Breast epithelium (tissue), 4 donors: ENCODE measurements at places on chromosomes 7 and 10.

- no peak for DNase-seq
Measured at GRCh38 chr7:18330548-18330947, 165.0 kb upstream of the HDAC9 start.

DNA sequence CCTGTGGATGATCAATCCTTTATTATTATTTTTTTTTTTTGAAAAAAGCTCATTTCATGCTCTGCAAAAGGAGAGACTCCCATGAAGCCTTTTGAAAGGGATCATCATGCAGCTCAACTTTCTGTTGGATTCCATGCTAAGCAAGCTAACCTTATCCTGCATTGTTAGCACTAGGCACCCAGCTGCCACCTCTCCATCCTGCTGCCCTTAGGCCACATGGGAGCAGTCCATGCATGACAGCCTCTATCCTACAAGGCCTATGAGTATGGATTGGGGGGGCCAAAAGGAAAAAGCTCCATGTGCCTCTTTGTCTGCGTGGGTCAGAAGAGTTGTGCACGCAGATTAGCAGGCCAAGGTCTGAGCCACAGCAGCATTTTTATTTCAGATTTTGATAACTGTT, 19.2 kb downstream of the SMNDC1 start:
- no peak for DNase-seq

DNA sequence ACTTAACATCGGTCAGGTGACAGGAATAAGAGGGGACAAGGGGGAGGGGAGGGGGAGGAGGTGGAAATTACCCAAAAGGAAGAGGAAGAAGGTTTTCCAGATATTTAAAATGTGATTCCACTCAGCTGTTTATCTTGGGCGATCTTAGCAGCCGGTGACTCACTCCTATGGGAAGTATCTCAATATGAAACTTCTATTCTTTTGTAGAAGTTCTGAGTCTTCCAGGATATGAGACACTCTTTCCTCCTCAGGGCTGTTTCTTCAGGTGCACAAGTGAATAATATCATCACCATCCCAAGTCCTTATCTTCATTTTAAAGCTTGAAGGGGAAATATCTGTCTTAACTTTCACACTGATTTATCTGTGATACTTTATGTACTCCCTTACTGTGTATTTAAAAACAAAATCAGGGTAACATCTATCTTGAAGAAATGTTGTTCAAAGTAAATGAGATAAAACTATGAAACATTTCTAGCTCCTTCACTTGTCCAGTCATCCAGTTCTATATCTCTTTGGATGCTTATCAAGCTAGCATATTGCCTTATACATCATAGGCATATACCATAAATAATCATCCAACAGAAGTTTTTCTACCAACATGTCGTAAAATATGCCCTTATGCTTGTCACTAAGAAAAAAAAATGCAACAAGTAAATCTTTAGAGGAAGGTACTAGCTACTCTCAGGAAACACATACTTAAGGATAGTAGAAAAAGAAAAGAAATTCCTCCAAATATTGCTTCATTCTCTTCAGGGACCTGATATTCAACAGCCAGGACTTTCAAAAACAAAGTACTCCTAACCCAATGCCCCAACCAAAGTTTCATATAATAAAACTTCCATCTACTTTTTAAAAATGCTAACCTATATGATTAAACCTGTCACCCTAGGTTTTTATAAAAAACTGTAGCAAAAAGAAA, 13.7 kb downstream of the DOCK4 start:
- DNase-seq: no peak

- DNase-seq: no peak
Measured at GRCh38 chr10:132095403-132096113, 29.8 kb downstream of the JAKMIP3 start.

DNA sequence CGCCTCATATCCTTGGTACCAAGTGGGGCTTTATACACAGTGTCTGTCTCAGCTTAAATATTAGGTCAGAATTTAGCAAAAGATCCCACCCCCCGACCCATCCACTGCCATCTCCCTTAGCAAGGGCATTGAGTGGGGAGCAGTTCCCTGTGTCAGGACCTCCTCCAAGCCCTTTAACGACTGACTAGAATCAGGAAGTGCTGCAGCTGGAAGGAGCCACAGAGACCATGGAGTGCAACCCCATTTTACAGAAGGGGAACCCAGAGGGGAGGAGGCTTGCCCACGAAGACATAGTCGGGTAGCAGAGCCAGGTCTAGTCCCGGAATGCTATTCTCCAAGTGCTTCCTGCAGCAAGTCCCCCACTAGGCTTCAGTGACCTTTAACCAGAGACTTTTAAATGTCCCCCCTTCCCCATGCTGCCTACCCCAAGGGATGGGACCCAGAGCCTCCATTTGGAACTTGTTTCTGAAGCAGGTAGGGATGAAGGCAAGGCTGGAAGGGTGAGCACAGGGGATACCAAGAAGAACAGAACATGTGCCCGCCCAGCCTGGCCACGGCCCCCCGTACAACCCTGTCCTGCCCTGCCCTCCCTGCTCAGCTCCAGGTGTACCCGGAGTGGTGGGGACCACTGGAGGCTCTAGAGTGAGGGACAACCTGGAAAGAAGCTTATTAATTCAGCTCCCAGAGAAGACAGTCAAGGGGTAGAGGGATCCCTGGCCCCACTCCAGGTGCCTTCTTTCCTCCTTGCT, 41.3 kb downstream of the C10orf105 start:
- DNase-seq: no peak

DNA sequence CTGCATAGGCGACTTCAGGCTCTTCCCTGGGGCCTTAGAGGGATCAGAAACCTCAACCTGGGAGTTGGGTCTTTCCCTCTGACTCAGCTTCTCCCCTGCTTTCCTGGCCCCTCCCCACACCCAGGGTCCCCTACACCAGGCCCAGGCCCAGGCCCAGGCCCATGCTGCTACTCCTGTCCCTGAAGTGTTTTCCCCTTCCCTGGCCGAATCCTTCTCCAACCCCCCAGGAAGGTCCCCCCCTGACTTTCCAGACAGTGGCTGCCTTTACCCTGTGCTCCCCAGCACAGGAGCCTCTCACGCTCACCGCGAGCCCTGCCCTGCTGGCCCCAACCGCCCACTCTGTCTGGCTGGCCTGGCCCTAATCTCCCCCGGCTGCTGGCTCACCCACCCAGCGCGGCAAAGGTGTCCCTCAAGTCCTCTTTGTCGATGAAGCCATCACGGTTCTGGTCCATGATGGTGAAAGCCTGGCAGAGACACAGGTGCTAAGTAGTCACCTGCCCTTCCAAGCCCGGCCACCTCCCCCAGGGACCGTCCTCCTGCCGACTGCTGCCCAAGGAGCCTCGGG, 6.4 kb downstream of the MYL10 start:
- no peak for DNase-seq
